ENCODE measurements at places on chromosomes 16 and 17.

GRCh38 chr16:1171854-1172428 lies 19.0 kb downstream of the CACNA1H start:
- no peak for DNase-seq

DNA sequence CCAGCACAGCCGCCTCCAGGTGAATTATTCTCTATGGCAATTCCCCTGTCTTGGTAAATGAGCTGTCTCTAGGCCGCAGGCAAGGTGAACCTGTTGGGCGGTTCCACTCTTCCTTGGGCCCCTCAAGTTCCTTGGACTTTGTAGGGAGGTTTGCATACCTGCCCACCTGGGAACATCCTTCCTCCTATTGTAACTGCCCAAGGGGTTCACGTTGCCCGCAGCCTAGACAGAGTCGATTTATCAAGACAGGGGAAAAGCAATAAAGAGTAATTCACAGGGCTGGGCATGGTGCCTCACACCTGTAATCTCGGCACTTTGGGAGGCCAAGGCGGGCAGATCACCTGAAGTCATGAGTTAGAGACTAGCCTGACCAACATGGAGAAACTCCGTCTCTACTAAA lies 122.5 kb downstream of the KCNJ18 start:
- DNase-seq: no peak

GRCh38 chr17:1626333-1626732 lies 2.3 kb downstream of the SLC43A2 start:
- no peak for DNase-seq

DNA sequence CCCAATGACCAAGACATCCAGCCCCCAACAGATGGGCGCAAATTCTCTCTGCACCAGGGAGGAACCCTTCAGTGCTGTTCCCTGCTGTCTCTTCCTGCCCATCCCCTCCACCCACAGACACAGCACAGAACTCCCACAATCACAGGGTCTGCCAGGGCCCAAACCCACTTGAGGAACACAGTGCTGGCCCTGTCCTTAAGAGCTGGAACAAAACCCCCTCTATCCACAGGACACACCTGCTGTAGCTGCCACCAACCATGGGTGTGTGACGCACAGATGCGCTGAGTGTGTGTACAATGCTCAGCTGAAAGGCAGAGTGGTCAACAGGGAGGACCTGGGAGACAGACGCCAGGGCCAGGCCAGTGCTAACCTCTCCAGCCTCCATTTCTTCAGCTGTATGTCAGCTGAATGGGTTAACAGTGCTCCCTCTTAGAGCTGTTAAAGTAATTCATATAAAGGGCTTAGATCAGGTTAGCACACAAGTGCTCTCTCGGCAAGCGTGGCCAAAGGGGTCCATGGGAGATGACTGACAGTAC lies 62.1 kb downstream of the AMFR start:
- no peak for DNase-seq

GRCh38 chr17:45867171-45867570 lies 22.5 kb downstream of the SPPL2C start:
- no peak for DNase-seq

GRCh38 chr17:80861892-80862291 lies 129.7 kb upstream of the CHMP6 start:
- no peak for DNase-seq

GRCh38 chr17:27206447-27206846 lies 87.5 kb upstream of the WSB1 start:
- no peak for DNase-seq

- no peak for DNase-seq
Measured at GRCh38 chr16:14283786-14284185, 212.7 kb downstream of the MRTFB start.

DNA sequence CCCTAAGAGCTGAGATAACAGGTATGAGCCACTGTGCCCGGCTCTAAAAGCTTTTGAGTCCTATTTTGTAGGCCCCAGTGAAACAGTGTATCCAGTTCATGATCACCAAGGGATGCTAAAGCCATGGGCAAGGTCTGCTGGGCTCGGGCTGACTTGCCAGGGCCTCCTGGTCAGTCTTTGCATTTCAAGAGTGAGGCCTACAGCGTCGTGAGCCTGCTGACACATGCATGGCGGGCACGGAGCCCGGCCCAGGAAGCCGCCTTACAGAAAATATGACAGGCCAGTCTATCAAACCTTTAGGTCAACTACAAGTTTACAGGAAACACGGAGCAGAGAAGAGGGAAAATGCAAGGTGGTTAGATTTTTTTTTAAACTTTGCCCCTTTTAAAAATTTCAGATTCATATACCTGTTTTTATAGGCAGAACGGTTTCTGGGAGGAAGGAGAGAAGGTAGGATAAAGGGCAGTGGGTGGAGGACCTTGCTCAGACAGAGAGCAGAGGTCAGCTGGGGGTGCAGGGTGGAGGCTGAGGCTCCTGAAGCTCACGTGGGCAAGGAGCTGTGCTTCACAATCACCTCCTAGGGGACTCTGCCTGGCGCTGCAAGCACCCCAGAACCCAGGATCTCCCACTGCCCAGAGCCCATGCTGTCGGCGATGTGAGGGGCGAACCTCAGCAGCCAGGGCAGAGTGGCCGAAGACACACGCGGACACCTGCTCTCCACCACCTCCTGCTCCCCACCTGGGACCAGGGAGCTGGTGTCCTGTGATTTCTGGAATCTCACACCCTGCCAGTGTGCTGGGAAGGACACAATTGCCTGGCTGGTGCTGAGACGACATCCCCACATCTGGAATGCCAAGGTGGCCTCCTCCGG lies 21.3 kb downstream of the C16orf95 start:
- DNase-seq: no peak

- peak; percentile 94 for DNase-seq
Measured at GRCh38 chr16:67393111-67393787, at the start of gene TPPP3. TPPP3 (minus strand) TSS chr16:67393498; CDS start chr16:67391111, 2,387 bp downstream.

DNA sequence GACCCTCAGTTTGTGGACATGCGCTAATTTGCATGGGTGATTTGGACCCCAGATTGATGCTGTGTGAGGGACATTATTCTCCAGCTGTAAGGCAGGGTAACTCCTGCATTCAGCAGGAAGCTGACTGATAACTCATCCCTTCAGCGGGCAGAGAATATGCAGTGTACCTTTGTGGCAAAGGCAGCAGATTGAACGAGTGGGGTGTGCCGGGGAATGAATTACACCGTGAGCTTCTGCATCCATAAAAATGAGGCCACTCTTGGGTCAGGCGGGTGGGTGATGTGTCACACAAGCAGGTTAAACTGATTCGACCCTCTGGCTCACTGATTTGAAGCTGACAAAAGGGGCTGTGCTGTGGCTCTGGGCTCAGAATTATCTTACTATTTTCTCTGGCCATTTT lies 128.9 kb upstream of the PMFBP1 start:
- DNase-seq: no peak

DNA sequence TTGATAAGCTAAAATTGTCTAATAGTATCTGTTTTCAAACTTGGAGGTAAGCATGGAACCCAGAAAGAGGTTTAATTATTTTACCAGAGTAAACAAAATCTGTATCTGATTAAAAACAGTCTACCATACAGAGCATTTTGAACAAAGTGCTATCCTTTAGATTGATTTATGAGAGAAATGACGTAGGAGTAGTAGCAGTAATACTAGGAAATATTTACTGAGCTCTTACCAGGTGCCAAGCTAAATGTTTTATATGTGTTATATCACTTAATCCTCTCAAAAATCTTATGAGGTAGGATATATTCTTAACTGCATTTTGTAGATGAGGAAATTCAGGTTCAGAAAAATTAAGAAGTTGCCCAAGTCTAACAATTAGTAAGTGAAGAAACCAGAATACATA lies 186.4 kb upstream of the NOG start:
- no peak for DNase-seq

- no peak for DNase-seq
Measured at GRCh38 chr17:59464246-59464645, 101.2 kb upstream of the DHX40 start.

DNA sequence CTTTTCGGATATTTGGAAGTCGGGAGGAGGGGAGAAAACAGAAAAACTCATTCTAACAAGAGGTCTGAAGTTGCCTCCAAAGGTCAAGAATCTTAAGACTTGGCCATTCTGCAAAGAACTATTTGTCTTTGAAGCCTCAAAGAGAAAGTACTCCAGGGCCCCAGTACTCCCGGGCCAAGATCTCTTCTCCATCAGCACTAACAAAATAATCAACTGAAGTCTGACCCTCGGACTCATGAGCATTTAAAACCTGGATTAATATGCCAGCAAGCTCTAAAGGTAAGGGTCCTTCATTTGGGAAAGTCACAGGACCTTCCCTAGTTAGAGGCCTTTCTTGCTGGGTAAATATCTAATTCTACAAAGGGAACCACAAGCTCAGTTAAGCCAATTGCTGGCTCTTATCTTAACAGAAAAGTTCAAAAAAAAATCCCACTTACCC lies 4.5 kb downstream of the AXIN2 start:
- DNase-seq: no peak

- no peak for DNase-seq
Measured at GRCh38 chr17:59277031-59277430, 54.4 kb upstream of the YPEL2 start.

DNA sequence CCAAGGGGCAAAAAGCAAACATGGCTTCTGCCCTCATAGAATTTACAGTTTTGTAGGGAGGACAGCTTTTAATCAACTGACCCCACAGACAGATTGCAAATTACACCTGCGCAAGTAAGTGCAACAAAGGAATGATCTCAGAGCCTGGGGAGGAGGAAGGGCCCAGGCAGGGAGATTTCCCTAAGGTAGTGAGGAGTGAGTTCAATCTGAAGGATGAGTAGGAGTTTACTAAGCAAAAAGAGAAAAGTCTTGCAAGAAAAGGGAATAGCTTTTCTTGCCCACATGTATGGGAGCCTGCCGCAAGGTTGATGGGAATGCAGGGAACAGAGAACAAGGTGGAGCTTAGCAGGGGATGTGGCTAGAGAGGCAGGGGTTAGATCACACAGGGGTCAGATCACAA lies 1.6 kb upstream of the SOCS7 start:
- no peak for DNase-seq

GRCh38 chr17:76570457-76570856 lies 15.2 kb downstream of the ST6GALNAC2 start:
- DNase-seq: no peak

- DNase-seq: no peak
Measured at GRCh38 chr16:17759451-17760390, 289.0 kb upstream of the XYLT1 start.

GRCh38 chr16:13351181-13351580 lies 449.8 kb downstream of the SHISA9 start:
- DNase-seq: no peak

- no peak for DNase-seq
Measured at GRCh38 chr16:66039793-66040192, 326.7 kb upstream of the CDH5 start.

DNA sequence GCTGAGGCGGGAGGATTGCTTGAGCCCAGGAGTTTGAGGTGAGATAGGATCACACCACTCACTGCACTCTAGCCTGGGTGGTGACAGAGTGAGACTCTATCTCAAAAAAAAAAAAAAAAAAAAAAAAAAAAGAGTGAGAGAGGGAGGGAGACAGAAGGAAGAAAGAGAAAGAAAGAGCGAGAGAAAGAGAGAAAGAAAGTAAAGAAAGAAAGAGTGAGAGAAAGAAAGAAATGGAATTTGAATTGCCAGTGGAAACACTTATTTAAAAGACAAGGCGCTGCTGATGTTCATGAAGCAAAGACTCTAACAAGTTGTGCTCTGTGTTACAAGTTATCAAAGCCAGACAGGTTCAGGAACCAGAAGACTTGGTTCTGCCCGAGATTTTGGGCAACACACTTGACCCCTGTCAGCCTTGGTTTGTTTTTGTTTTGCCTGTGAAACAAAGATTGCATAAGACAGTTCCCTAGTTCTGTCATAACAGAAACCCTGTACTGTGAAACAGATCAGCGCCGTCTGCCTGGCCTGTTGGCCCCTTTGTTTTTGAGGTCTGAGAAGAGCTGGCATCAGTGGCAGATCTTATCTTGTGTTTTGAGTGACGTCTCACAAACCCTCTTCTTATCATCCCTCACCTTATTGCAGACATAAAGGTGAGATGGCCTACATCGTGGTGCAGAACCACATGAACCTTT lies 55.4 kb upstream of the ENDOV start:
- DNase-seq: no peak

All from myocyte (in vitro differentiated cells).